Cardiac muscle cell (in vitro differentiated cells and primary cell): ENCODE measurements at places on chromosomes 3 and 15. TPM values are rescaled to one million over a fixed set of nuclear protein-coding genes. Genes with fewer than 3 reads are reported as not detected.

DNA sequence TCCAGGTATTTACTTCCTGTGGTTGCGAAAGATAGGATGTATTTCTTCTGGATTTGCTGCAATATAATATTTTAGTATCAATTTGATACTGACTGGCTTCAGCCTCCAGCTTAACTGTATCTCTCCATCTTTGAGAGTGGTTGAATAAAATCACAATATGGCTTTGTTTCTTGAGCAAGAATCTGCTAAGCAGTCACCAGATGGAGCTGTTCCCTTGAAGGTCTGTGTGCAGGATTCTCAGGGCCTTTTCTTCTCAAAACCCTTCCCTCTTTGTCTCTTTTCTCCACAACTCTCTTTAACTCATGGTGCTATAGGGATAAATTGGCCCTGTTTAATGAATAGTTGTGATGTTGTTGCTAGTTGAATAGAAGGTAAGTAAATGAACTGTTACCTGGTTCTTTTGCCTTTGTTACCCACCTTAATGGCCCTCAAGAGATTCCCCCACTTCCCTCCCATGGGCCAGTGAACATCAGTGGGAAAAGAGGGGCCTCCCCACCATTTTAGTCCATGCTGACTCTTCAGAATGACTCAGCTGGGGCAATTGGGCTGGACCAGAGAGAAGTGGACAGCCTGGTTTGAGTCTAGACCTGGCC is 34.8 kb upstream of the RAB6B start:
- no peaks in the 10 kb centered on the region for H3K4me1 ChIP-seq
- DNase-seq: peak; percentile 89
- no peaks in the 10 kb centered on the region for H3K36me3 ChIP-seq
- H3K27ac ChIP-seq: no peak overlapping the region
- peaks cover 24% of the 10 kb centered on the region for H3K27me3 ChIP-seq

- no peak overlapping the region for H3K4me3 ChIP-seq
- no peaks in the 10 kb centered on the region for H3K27me3 ChIP-seq
- H3K4me1 ChIP-seq: peaks cover 15% of the 10 kb centered on the region
- no peak overlapping the region for H3K27ac ChIP-seq
- no peak for DNase-seq
These were observed 369.6 kb downstream of the OTOL1 start for GRCh38 chr3:161866176-161866575.

DNA sequence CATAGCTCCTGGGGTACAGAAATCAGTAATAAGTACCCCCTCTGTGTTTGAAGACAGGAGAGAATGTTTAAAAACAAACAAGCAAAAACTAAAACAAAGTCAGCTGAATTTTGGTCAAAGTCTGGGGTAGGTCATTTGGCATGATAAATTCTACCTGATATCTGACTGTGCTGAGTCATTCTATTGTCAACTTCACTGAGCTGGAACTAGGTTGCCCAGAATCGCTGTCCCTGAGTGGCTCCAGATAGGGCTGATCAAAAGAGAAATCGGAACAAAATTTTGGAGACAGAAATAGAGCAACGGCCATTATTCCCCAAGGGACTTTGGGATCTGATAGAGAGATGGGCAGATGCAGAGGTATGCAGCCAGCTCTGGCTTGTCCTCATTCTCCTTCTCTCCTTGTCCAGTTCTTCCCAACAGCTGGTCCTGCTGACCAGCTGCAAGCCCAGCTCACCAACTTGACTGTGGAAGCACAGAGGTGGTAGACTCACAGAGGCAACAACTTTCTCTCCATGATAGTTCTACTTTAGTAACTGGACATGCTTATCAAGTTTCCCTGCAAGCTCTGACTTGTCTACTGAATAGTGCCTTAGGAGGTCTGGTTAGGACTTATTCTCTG is 57.3 kb upstream of the MYRIP start:
- no peaks in the 10 kb centered on the region for H3K4me1 ChIP-seq
- H3K36me3 ChIP-seq: no peaks in the 10 kb centered on the region
- H3K27ac ChIP-seq: no peak overlapping the region
- no peak overlapping the region for H3K4me3 ChIP-seq
- DNase-seq: no peak
- H3K27me3 ChIP-seq: no peaks in the 10 kb centered on the region

- DNase-seq: no peak
- no peaks in the 10 kb centered on the region for H3K36me3 ChIP-seq
- H3K27ac ChIP-seq: no peak overlapping the region
- no peak overlapping the region for H3K4me3 ChIP-seq
- H3K4me1 ChIP-seq: peaks cover 7% of the 10 kb centered on the region
These were observed 97.8 kb upstream of the IGSF10 start for GRCh38 chr3:151558661-151559060.

GRCh38 chr3:195580744-195581443 is 2.8 kb downstream of the APOD start:
- peak; percentile 38 for DNase-seq
- H3K27me3 ChIP-seq: no peaks in the 10 kb centered on the region
- H3K36me3 ChIP-seq: no peaks in the 10 kb centered on the region
- no peak overlapping the region for H3K4me3 ChIP-seq
- peak overlapping the region; percentile 32 for H3K27ac ChIP-seq

- H3K4me1 ChIP-seq: peaks cover 12% of the 10 kb centered on the region
- H3K27me3 ChIP-seq: no peaks in the 10 kb centered on the region
- no peak overlapping the region for H3K27ac ChIP-seq
- no peak overlapping the region for H3K4me3 ChIP-seq
- H3K36me3 ChIP-seq: no peaks in the 10 kb centered on the region
These were observed 17.5 kb downstream of the SLC12A8 start for GRCh38 chr3:125194849-125195601.

DNA sequence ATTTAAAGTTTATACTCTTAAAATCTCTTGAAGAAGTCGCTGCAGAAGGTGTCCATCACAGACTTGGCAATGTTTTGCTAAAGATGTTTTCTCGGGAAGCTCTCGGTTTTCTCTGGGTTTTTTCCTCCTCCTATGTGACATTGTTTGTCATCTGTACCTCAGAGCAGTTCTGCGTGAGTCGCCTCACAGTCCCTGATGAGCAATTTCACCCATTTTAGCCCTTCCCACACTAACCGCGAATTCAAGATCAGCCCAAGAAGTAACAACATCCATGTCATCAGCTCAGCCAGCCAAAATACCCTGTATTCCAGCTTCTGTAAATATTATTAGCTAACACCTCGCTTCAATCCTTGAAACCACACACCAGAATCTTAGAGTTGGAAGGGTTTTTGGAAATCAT is 224.3 kb upstream of the SETMAR start:
- H3K4me3 ChIP-seq: no peak overlapping the region
- H3K27me3 ChIP-seq: peaks cover 4% of the 10 kb centered on the region
- H3K4me1 ChIP-seq: no peaks in the 10 kb centered on the region
- H3K36me3 ChIP-seq: no peaks in the 10 kb centered on the region
- H3K27ac ChIP-seq: no peak overlapping the region

DNA sequence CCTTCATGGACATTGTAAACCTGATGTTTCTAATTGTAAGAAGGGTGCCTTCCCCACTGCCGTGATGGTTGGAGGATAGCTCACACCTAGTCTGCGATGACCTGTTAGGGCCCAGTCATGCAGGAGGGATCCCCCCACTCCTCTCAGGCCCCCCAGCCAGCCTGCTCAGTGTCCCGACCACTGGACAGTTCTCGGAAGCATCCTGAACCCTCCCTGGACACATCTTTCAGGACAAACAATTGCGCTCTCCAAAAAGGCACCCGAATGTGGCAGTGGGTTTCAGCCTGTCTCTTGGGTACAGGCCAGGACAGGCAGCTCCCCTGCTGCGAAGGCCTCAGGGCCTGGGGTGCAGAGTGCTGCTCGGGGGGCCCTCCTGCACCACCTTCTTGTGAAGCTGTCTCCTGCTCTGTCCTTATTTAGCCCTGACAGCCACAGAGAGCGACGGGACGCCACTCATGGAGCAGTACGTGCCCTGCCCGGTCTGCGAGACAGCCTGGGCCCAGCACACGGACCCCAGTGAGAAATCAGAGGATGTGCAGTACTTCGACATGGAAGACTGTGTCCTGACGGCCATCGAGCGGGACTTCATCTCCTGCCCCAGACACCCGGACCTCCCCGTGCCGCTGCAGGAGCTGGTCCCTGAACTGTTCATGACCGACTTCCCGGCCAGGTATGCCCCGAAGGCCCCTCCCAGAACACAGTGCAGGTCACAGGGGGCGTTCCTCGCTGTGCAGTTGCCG is 132.3 kb downstream of the LRRK1 start:
- no peak for DNase-seq
- no peaks in the 10 kb centered on the region for H3K36me3 ChIP-seq
- no peaks in the 10 kb centered on the region for H3K27me3 ChIP-seq
- H3K4me3 ChIP-seq: no peak overlapping the region
- no peak overlapping the region for H3K27ac ChIP-seq

- no peak overlapping the region for H3K4me3 ChIP-seq
- H3K4me1 ChIP-seq: no peaks in the 10 kb centered on the region
- H3K27me3 ChIP-seq: no peaks in the 10 kb centered on the region
- no peak overlapping the region for H3K27ac ChIP-seq
These were observed 114.7 kb upstream of the CCNL1 start for GRCh38 chr3:157274644-157275137.

GRCh38 chr3:189272500-189273119 is 100.8 kb downstream of the TPRG1 start:
- no peaks in the 10 kb centered on the region for H3K4me1 ChIP-seq
- DNase-seq: peak; percentile 58
- no peak overlapping the region for H3K4me3 ChIP-seq
- H3K27me3 ChIP-seq: no peaks in the 10 kb centered on the region

- H3K27me3 ChIP-seq: no peaks in the 10 kb centered on the region
- peaks cover 12% of the 10 kb centered on the region for H3K4me1 ChIP-seq
- no peak overlapping the region for H3K27ac ChIP-seq
These were observed 218.1 kb downstream of the OSBPL10 start for GRCh38 chr3:31762888-31763351.

GRCh38 chr3:33582234-33582633 is 135.8 kb downstream of the CLASP2 start:
- H3K36me3 ChIP-seq: peaks cover 17% of the 10 kb centered on the region
- no peak for DNase-seq
- no peaks in the 10 kb centered on the region for H3K27me3 ChIP-seq
- no peak overlapping the region for H3K4me3 ChIP-seq
- H3K27ac ChIP-seq: no peak overlapping the region

- peaks cover 3% of the 10 kb centered on the region for H3K4me1 ChIP-seq
- no peak overlapping the region for H3K27ac ChIP-seq
These were observed 55.4 kb upstream of the LRRFIP2 start for GRCh38 chr3:37229740-37230139.

DNA sequence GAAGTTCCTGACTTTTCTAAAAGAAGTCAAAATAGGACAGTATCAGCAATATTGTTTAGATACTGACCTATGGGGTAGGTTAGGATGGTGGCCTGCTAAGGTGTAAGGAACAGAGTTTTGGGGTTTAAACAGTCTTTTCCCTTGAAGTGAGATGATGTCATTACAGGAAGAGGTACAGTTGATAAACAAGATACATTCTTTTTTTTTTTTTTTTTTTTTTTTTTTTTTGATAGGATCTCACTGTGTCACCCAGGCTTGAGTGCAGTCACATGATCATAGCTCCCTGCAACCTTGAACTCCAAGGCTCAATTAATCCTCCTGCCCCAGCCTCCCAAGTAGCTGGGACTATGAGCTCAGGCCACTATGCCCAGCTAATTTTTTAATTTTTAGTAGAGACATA is 33.3 kb downstream of the SLC25A36 start:
- H3K27me3 ChIP-seq: no peaks in the 10 kb centered on the region
- no peak overlapping the region for H3K27ac ChIP-seq
- H3K36me3 ChIP-seq: peaks cover 26% of the 10 kb centered on the region
- DNase-seq: no peak

DNA sequence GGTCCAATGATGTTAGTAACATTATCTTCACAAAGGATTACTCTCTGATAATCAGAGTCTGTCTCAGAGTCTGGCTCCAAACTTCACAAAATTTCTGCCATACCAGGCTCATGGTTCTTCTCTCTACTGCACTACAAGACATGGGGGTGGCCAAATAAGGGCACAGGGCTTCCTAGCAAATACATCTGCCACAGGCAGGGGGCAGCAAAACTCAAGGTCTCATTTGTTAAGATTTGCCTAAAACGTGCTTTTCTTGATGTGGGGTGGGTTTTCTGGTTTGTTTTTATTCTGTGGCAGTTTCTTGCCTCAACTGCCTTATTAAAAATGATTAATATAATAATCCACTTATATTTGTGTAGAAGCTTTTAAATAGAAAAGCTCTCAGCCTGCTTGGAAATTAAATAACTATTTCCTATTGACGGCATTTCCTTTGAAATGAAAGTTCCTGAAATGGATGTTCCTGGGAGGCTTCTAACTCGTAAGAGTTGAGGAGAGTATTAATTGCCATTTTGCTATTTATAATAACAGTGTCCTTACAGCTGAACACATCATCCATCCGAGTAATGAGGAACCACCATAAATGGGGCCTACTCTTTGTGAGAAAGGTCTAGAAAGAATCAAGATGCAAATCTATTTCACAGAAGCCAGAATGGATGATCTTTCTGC is 53.8 kb downstream of the SST start:
- H3K36me3 ChIP-seq: no peaks in the 10 kb centered on the region
- H3K4me1 ChIP-seq: no peaks in the 10 kb centered on the region
- peak; percentile 77 for DNase-seq
- no peak overlapping the region for H3K4me3 ChIP-seq
- no peak overlapping the region for H3K27ac ChIP-seq

- H3K4me3 ChIP-seq: no peak overlapping the region
- no peaks in the 10 kb centered on the region for H3K36me3 ChIP-seq
- H3K4me1 ChIP-seq: peaks cover 44% of the 10 kb centered on the region
- H3K27me3 ChIP-seq: no peaks in the 10 kb centered on the region
- peak overlapping the region; percentile 81 for H3K27ac ChIP-seq
These were observed 45.7 kb downstream of the POC1A start for GRCh38 chr3:52108302-52109232.

GRCh38 chr3:106247902-106248684 is 379.3 kb upstream of the CBLB start:
- no peak overlapping the region for H3K4me3 ChIP-seq
- H3K27me3 ChIP-seq: no peaks in the 10 kb centered on the region
- no peak for DNase-seq
- no peaks in the 10 kb centered on the region for H3K4me1 ChIP-seq
- H3K27ac ChIP-seq: no peak overlapping the region

GRCh38 chr15:46344115-46344724 is 709.4 kb downstream of the SQOR start:
- H3K27me3 ChIP-seq: no peaks in the 10 kb centered on the region
- no peak overlapping the region for H3K4me3 ChIP-seq
- H3K36me3 ChIP-seq: no peaks in the 10 kb centered on the region
- no peak for DNase-seq
- H3K27ac ChIP-seq: no peak overlapping the region

SAMMSON gene
- not detected in 2 replicates for polyA plus RNA-seq

GNAT1 gene
- polyA plus RNA-seq: not detected in 2 replicates

KBTBD12 gene
- polyA plus RNA-seq: 0.02 and 0.91 TPM in 2 replicates

FEZF2 gene
- polyA plus RNA-seq: not detected in 2 replicates

FGD5 gene
- 0.59 and 0.95 TPM in 2 replicates for polyA plus RNA-seq

IGF1R gene
- polyA plus RNA-seq: 9.5 and 13.5 TPM in 2 replicates

BTBD1 gene
- polyA plus RNA-seq: 102 and 109 TPM in 2 replicates

SLC22A13 gene
- 0.14 and 0.37 TPM in 2 replicates for polyA plus RNA-seq

C3orf20 gene
- not detected in 2 replicates for polyA plus RNA-seq

ATP2B2 gene
- 0.09 and 0.22 TPM in 2 replicates for polyA plus RNA-seq

CSTA gene
- not detected in 2 replicates for polyA plus RNA-seq

HRH1 gene
- polyA plus RNA-seq: not detected in 2 replicates
